ENCODE measurements at places on chromosomes 5 and 9.

DNA sequence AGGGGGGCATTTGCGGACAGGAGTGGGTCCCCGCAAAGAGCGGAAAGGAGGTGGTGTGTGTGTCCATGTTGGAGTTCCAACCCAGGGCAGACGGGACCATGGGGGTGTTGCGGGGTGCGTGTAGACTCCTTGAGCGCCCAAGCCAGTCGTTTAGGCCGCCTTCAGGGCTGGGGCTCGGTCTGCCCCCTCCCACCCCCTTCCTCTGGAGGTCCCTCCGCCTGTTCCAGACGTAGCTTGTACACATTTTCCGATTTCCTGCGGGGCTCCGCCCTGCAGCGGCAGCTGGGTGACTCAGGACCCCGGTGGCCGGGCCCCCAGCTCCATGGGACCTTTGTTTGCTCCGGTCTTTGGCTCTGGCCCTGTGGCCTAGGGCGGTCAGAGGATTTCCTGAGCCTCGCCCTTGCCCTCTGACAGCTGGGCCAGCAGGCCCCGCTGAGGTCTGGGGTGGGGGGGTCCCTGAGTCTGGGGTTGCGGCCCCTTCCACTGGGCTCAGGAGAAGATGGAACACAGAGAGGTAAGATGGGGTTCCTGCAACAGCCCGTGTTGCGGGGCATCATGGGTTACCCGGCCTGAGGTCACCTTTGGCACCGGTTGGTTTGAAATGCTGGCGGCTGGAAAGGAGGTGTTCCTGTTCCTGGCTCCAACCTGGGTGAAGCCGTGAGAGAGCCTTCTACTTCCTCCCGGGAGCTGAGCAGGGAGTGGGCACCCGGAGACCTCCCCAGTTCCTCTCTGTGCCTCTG, 1.5 kb downstream of the PKN3 start:
- DNase-seq = no peak

GRCh38 chr5:173848986-173849596, 39.1 kb upstream of the CPEB4 start:
- no peak for DNase-seq

DNA sequence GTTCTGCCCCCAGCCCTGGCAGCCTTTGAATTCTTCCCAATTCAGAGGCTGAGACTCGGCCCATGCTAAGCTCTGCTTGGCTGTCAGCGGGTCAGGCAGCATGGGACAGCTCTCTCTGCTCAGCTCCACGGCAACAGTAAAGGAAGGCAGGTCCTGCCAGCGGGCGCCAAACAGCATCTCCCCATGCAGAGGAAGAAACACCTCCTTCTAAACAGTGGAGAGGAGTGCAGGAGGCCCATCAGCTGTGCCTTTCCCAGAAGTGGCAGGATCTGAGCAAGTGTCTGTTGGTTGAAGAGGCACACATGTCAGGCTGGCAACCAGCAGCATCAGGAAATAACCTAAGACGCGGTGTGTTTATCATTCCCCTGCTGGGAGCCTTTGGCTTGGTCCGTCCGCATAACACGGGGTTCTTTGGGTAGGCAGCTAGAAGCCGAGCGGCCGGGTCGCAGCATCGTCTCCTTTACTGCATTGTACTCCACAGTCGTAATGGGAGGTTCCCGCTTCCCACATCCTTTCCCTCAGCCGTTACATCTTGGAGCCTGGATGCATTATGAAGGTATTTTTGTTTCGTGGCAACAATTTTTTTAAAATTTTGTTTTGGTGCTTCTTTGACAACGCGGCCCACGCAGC, 42.7 kb upstream of the NCS1 start:
- no peak for DNase-seq

DNA sequence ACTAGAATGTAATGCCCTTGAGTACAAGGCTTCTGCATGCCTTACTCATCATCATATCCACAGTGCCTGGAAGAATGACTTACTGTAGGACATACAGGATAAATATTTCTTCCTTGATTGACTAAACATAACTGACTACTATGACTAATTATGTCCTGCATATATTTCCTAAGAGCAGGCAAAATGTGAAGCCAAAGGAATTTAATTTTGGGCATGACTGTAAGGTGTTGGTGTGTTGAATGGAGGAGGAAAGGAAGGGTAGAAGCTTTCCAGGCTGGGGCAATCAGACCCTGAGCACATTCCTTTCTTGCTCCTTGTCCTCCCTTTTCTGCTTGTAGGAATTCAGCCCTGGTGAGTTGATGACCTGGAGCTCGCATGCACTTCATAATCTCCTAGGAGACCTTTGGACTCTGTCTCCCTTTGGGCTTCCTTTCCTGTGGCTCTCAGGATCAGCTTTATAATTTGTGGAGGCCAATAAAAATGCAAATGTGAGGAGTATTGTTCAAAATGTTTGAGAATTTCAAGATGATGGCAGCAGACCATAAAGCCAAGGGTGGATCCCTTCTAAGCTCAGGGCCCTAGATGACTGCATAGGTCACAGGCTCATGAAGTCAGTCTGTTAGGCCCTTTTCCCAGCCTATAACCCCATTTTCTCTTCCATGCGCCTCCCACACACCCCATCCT, 174.0 kb downstream of the HMHB1 start:
- no peak for DNase-seq

GRCh38 chr5:140166911-140167310, 8.1 kb upstream of the CYSTM1 start:
- DNase-seq = no peak

DNA sequence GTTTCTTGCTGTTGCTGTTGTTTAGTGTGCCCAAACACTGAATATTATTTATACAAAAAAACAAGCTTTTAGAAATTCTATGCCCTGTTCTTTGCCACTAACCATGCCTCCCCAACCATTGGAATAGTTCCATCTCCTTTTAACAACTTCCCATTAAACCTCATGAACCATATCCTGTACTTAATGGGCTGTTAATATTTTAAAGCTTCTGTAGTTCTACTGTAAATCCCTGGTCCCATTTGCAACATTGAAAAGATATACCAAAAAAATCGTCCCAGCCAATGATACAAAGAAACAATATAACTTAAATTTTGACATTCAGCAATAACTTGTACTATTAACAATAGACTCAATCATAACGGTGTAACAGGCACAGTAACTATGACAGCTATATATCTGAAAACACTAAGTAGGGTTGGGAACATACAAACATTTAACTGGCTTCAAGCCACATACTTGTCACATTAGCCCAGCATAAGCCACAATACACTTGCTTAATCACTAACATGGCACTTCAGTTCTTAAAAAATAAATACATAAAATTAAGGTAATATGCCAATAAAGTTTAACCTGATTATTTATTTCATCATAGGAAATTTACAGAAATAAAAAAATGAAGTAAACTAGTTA, 86.1 kb downstream of the ADAMTS6 start:
- no peak for DNase-seq

DNA sequence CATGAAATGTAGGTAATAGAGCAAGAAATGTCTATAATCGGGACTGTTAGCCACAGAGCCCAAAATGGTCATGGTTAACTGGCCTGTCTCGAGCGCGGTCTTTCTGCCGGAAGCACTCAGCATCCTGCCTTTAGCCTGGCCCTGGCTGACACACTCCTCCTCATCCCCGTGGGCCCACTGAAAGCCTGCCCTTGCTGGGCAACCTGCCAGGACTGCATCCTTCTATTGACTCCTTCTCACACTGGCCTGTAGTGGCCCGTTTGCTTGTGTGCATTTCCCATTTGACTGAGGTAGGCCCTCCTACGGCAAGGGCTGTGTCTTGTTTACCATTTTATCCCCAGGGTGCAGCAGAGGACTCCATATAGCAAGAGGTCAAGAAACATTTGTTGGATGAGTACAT, 215.7 kb downstream of the ATPSCKMT start:
- DNase-seq = no peak

DNA sequence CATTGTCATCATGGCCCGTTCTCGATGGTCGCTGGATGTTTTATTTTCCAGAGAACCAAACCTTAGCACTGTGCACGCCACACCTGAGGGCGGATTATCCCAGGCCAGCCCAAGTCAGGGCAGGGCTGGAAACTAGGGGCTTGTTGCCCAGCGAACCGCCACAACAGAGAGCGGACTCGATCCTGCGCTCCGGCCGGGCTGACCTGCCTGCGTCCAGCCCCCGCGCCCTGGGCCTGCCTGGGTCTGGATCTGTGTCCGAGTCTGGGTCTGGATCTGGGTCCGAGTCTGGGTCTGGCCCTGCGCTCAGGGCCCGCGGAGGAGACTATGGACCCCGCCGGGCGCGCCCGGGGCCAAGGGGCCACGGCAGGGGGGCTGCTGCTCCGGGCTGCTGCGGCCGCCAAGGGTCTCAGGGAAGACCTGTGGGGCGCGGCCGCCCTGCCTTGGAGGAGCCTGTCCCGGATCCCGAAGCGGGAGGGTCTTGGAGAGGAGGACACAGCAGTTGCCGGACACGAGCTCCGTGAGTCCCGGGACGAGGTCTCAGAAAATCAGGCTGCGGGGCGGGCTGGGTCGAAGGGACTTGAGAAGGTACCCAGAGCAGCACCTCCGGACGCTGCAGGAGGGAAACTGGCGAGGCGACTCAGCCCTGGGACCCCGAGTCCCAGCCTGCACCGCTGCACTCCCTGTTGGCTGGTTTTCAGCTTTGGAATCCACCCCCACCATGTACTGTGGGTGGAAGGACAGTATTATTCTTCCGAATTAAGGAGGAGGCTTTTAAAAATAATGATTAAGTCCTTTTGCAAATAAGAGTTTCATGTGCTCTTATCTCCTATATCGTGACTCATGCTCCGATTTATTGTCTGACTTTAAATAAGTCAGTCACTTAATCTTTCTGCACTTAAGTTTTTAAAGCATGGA, at the start of gene ANKDD1B:
TSS of gene ANKDD1B (plus strand) at position 143 of the 915 bp plus-strand sequence. CDS start at position 325, 182 bp downstream.
- no peak for DNase-seq

DNA sequence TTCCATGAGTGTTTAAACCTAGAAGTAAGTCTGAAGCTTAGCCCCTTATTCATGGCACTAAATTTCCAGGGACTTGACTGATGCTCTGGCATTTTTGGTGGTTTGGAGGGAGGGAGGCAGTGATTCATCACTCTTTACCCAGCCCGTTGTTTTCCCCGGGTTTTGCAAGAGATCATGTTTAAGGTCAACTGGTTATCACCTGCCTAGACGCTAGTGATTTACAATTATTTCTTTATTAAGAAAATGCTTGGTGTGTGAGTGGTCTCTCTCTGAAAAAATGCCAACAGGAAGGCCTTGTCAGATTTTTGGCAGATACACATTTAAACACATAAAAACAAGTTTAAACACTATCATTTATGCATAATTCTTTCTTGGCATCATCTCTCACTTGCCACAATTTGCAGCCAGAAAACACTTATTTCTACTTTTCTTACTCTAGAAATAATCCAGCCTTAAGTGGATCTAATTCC, 737.9 kb upstream of the ZNF608 start:
- DNase-seq = peak; percentile 88

DNA sequence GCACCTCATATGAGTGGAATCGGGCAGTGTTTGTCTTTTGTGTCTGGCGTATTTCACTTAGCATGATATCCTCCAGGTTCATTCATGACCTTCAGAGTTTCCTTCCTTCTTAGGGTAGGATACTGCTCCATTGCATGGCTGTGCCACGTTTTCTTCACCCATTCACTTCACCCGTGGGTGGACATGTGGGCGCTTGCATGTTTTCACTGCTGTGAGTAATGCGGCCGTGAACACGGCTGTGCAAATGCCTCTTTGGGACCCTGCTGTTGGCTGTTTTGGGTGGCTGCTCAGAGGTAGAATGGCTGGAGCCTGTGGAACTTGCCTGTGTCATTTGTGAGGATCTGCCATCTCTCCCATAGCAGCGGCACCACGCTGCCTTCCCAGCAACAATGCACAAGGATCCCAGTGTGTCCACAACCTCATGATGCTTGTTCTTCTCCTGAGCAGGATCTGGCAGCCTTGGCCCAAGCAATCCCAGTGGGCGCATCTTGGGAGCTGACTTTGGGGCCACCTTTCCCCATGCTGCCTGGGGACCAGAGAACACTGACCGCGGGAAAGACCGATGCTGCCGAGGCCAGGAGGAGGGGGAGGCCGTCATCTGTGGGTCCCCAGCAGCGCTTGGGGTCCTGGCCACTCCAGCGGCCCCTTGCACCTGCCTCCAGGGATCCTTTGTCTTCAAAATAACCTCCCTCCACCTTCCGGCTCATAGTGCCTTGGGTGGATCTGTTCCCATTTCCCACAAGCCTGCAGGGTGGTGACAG, 2.3 kb upstream of the SCGB3A1 start:
- DNase-seq = no peak

- peak; percentile 96 for DNase-seq
Observed at GRCh38 chr9:124309667-124310084, 51.9 kb downstream of the NEK6 start.

DNA sequence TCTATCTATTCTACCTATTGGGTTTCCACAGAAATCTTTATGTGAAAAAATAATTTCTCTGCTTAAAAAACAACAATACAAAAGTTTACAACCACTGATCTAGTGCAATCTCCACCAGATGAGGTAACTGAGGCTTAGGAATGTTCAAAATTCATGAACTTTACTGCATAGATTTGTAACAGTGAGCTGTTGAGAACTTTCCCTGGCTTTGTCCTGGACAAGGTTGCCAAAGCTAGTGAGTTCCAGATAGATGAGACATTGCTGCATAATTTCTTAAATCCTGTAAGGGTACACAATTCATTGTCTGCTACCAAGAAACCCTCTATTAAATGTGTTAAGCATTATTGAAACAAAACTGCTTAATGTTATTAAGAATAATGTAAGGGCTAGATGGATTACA, 102.7 kb downstream of the OSMR start:
- no peak for DNase-seq

GRCh38 chr5:28580616-28581015, 1542.2 kb upstream of the CDH9 start:
- DNase-seq = peak; percentile 11
